ENCODE measurements at places on chromosomes 5 and 9.

GRCh38 chr9:91261417-91261816, 100.3 kb downstream of the AUH start:
- no peak for DNase-seq

DNA sequence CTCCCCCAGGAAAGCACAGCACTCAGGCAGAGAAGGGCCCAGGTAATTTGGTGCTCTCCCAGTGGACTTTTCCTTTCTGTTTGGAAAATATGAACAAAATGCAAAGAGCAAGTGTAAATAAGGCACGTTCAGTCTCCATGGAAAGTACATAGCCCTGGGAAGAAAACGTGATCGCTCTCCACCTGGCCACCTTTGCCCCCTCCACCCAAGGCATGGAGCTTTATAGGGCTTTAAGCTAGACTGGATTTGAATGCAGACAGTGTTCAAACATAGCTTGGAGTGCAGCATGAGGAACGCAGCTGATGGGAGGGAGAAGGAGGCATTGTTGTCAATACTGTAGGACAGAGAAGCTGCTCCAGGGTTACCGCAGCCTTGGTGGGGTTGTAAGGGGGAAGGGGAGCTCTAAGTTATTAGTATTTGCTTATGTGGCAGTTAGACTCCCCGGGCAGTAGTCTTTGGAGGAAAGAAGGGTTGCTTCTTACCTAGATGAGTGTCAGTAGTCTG, 500.2 kb downstream of the SPOCK1 start:
- no peak for DNase-seq

DNA sequence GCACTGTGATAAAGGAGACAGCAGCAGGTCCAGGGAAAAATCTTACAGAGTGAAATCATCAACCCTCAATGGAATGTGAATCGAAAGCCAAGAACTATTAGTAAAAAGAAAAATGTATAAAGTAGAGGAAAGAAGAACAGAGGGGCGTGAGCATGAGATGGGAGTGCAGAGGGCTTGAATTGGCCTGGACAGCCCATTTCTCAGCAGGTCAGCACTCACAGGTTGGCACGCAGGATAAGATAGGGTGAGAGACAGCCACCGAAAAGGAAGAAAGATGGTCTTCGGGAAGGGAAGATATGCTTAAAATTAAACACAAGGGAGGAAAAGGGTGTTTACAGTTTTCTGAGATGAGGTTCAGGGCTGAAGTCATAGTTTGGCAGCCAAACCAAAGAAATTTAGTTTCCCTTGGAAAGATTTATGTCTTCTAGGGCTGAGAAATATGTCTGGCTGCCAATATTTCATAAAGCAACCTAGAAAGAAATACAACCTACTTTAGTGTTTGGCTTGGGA, 524.7 kb downstream of the SPATA31D1 start:
- DNase-seq: no peak

GRCh38 chr9:13049223-13049622, 230.3 kb downstream of the MPDZ start:
- DNase-seq: no peak

DNA sequence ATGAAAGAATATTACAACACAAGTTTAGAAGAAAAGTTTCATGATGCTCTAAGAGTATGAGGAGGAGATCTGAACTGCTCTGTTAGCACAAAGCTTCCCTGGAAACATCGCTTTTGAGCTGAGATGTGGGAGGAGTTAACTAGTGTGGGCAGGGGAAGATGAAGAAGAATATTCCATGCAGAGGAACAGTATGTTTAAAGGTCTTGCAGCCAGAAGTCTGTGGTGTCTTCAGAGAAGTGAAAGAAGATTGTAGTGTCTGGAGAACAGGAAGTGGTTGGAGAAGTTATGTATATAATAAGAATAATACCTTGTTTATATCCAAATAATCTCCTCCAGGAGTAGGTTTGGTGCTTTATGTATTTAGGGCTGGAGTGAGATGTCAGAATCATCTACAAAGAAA, 406.7 kb downstream of the MAN2A1 start:
- no peak for DNase-seq

- DNase-seq: no peak
Observed at GRCh38 chr5:39541920-39542319, 117.1 kb upstream of the DAB2 start.

GRCh38 chr9:27573634-27574590, 631 bp upstream of the C9orf72 start:
- DNase-seq: peak; percentile 83

DNA sequence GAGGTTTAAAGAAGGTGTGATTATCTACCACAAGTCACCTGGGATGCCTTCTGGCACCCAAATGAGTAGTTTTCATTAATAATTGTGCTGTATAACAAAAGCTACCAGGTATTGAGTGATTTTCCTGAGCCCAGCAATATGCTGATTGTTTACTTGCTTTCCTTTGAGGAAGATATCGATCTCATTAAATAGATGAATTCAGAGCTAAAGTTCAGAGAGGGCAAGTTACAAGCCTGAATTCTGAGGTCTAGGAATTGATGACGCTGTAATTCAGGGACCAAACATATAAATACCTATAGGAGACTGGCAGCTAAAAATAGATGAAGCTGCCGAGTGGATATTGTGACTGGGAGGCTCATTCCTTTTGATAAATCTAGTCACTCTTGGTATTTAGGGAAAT, 1.1 kb downstream of the ERCC6L2 start:
- DNase-seq: no peak

- no peak for DNase-seq
Observed at GRCh38 chr5:180553530-180553929, 37.8 kb downstream of the SCGB3A1 start.

GRCh38 chr9:78422309-78422708, 125.4 kb downstream of the PSAT1 start:
- no peak for DNase-seq

GRCh38 chr5:54743997-54744788, 226.6 kb downstream of the SNX18 start:
- no peak for DNase-seq

DNA sequence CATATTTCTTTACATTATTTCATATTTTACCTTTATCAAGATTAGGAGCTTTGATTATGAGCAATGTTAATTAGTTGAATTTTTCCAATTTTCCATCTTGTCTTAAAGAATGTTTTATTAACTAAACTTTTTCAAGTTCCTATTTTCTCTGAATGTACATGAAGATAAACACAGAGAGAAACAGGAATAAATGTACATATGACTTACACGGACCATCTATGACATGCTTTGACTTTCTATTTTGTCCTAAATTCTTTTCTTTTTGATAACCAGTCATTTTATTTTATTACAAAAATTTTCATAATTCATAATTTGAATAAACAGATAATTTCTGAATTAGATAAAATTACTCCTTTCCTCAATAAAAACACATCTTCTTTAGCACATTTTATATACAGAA, 1038.8 kb upstream of the ARRDC3 start:
- no peak for DNase-seq

GRCh38 chr9:120683150-120683549, 31.1 kb downstream of the MEGF9 start:
- DNase-seq: no peak

- DNase-seq: no peak
Observed at GRCh38 chr5:116562669-116563068, 12.0 kb downstream of the SEMA6A start.

Data from stimulated activated CD8-positive, alpha-beta memory T cell treated with anti-CD3 and anti-CD28 coated beads, Interleukin-4, amount 100 ng/mL, for 1 hour (primary cell).